ENCODE measurements at places on chromosomes 11 and 22.

DNA sequence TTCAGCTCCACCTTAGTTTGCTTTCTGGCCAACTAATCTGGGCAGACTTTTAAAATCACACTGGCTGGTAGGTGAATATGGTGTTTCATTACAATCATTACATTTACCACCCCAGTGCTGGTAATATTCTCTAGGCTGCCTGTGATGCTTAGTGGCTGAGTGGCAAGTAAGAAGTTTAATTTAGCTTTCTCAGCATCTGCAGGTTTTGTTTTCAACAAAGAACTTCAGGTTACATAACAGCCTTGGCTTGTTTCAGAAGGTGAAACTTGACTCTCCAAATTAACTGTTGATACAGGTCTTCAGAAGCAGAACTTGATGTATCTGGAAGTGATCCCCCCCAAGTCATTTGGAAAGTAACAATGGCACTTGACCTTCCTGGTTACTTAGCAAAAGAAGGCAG lies 423.3 kb upstream of the CCDC90B start:
- no peak for DNase-seq

GRCh38 chr11:133745791-133746190 lies 99.5 kb downstream of the SPATA19 start:
- DNase-seq: no peak

- DNase-seq: no peak
Observed at GRCh38 chr11:65221026-65221425, 39.3 kb downstream of the CAPN1 start.

DNA sequence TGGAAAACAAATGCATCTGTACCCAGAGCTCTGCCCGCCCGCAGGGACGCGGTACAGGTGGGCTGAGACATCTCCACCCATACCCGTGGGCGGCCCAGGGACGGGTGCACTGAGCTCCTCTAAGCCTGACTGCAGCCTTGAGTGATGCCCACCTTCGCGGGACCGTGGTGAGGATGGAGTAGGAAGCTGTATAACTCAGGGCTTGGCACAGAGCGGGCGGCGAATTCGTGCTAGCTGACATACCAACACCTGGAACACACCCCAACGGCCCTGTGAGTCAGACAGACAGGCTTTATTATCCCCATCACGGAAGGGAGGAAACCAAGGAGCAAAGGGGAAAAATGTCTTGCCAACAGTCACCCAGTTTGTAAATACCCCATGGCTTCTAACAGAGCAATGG lies 61.9 kb downstream of the SMCO4 start:
- no peak for DNase-seq

DNA sequence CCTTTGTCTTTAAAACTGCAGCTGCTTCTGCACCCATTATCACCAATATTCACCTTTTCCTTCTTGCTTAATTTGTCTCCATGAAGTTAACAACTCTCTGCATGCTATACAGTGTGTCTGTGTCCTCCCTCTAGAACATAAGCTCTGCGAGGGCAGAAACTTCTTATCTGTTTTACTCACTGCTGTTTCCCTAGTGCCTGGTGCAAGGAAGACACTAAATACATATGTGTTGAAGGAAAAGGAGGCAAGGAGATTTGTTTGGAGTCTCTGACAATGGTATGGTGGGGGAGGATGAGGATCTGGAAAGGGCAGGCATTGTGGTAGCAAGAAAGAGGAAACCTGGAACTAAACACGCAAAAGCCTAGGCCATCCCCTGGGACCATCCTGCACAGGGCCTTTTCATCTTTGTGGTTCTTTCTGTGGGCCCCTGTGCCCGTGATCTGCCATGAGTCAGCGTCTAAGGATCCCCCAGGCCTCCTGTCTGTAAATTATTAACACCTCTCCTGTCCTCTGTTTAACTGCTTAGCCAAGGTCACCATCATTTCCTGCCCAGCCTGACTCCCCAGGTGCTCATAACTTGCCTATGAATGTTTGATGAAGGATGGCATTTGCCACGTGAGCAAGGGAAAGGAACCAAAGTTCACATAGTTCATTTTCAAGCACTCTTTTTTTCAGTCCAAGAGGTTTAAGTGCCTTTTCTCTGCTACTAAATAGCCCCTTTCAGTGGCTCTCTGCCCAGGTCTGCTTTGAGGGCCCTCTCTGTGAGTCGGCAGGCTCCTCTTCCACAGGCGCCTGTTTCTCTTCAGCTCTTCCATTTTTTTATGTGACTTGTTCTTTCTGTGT lies 131.1 kb downstream of the RASSF10 start:
- DNase-seq: no peak

DNA sequence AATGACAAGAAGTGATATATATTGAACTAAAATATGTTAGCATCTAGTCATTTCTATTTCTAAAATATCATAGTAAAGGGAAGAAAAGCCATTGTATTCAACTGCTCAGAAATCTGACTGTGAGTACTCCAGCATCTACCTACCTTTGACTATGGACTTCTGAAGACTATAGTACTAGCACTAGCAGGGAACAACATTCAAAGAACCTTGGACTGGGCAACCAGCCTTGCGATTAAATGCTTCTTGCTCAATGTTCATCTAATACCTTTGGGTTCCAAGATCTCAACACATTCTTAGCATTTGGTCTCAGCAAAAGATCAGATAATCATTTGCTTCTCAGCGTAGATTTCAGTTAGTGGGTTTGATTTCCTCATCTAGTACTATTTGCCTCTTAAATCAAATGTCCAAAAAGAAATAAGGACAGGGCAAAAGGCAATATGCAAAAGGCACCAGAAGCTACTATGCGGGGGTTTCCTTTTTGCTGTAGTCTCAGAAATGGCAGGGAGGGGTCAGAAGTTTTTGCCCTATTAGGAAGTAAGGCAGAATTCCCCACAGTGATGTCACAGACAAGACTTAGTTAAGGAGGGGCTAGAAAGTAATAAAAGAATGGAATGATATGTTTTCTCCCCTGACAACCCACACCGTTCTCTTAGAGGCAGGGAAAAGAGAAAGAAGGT lies 80.6 kb downstream of the GAB2 start:
- no peak for DNase-seq

- DNase-seq: no peak
Observed at GRCh38 chr22:35154937-35155387, 89.0 kb downstream of the ISX start.

DNA sequence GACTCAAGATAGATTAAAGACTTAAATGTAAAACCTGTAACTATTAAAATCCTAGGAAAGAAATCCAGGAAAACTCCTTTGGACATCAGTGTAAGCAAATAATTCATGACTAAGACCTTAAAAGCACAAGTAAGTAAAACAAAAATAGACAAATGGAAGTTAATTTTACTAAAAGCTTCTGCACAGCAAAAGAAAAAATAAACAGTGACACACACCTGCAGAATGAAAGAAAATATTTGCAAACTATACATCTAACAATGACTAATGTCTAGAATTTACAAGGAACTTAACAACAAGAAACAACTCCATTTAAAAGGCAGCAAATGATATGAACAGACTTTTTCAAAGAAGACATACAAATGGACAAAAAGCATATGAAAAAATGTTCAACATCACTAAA lies 359.1 kb downstream of the LUZP2 start:
- no peak for DNase-seq

DNA sequence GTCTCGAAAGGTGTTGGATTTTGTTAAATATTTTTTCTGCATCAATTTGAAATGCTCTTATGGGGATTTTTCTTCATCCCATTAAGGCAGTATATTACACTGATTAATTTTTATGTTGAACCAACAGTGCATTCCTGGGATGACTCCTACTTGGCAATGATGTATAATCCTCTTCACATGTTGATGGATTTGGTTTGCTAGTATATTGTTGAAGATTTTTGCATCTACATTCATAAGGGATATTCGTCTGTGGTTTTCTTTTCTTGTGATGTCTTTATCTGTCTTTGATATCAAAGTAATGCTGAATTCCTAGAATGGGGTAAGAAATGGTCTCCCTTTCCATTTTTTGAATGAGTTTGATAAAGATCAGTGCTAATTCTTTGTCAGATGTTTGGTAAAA lies 18.7 kb upstream of the SLC35C1 start:
- no peak for DNase-seq

- DNase-seq: no peak
Observed at GRCh38 chr11:131324921-131325570, 45.4 kb upstream of the NTM start.

DNA sequence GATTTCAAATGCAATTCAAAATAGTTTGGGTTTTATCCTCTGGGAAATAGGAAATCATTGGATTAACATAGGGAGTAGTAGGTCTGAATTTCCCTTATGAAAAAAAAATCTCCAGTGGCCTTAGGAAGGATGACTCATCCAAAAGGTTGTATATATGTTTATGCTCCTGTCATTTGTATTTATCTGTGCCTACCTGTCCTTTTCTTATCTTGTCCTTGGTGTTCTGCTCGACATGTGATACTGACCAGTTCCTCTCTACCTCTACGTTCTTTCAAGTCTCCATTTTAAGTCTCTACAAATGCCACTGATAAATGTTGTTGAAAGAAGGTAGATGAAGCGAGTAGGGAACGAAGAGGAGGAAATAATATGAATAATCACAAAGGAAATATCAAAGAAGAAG lies 3.0 kb upstream of the SOX6 start:
- DNase-seq: no peak

DNA sequence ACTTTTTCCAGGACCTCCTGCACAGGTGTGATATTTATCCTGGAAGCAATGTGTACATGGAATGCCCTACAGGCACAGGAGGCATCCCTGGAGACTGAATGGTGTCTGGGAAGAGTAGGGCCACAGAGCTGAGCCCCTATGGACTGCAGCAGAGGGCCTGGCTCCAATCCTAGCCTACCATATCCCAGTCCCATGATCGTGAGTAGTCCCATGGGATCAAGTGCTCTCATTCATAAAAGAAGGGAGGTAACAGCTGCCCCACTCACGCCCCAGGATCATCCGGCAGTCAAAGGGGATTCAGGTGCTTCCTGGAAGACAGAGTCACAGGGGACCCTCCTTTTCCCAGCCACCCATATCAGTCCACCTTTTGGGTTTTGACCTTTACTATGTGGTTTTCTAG lies 24.0 kb downstream of the ANKK1 start:
- no peak for DNase-seq

DNA sequence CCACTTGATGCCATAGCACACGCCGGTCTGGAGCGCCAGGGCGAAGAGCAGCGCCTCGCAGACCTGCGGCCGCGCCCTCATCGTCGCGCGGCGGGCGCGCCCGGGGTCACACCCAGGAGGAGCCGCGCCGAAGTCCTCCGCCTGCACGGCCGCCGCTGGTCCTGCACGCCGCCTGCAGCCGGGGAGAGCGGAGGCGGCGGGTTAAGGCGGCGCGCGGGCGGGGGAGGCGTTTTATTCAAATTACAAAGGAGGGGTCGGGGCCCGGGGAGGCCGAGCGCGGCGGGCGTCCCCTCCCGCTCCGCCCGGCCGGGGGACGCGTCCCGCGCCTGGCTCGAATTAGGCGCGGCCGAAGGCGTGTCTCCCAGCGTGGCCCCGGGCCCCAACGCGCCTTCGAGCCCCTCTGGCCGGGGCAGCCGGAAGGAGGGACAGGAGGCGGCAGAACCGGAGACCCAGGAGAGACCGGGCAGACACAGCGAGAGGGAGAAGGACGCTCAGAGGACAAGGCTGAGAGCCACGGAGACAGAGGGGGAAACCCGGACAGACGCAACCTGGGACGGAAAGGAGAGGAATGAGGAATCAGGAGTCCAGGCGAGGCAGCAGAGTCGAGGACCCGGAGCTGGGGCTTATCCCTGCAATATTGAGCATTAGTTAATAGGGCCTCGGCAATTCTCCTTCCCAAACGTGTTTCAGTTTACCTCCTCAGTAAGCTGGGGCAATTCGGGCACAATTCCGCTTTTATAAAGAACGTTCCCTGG lies at the start of gene WNT11:
Gene WNT11 (minus strand): TSS at position 176 of the 755 bp plus-strand sequence. CDS start 95 bp downstream, at position 81.
- DNase-seq: no peak

- peak; percentile 45 for DNase-seq
Observed at GRCh38 chr11:64225608-64226506, at the start of the genes NUDT22 and TRPT1. Gene NUDT22, plus strand, starts transcription at chr11:64226274. Its CDS starts 379 bp downstream, at chr11:64226653. Gene TRPT1, minus strand, starts transcription at chr11:64226186. Its CDS starts 326 bp downstream, at chr11:64225860.

GRCh38 chr11:2529173-2529572 lies 84.4 kb downstream of the KCNQ1 start:
- no peak for DNase-seq

DNA sequence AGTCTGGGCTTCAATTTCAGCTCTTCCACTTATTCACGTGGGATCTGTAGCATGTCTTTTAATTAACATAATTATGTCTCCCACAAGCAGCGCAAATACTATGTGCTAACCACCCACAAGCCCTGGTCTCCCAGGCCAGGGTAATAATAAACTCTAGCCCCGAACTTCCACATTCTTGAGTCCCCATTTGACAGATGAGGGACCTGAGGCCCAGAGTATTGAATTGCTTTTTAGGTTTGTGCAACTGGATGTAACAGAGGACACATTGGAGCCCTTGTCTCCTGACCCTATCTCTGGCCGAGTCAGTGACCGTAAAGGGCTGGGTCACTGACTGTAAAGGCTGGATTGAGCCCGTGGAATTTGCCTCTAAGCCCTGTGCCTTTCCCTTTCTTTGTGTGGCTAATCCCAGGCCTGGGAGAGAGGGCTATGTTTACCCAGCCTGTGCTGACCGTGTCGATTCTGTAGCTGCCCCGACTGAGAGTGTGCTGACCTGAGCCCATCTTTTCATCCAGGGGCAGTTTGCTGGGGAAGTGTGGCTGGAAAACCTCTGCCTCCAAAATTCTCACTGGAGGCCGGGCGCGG lies 3.9 kb downstream of the CRYBB2 start:
- DNase-seq: no peak

- DNase-seq: no peak
Observed at GRCh38 chr11:97557399-97557798, 1167.6 kb downstream of the JRKL start.

DNA sequence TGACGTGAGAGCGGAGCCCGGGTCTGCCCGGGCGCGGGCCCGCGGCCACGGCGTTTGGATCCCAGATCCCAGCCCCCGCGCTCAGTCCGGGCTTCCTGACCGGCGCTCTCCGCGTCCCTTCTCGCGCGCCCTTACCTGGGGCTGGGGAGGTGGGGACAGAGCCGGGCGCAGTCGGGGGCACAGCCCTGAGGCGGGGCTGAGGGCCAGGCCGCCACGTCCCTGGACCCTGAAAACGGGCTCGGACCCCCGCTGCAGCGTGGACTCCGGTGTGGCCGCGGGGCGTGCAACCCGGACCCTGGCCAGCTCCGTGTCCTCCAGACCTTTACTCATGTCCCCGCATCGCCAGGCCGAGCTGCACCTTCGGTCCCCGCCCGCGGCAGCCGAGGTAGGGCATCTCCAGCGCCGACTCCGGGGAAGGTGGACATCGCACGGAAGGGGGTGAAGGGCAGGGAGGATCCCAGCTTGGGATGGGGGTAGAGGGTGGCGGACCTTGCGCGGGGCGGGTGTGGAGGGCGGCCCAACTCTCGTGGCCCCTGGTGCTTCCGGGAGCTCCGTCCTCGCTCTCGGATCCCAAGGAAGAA lies 9.9 kb upstream of the AIFM3 start:
- no peak for DNase-seq

DNA sequence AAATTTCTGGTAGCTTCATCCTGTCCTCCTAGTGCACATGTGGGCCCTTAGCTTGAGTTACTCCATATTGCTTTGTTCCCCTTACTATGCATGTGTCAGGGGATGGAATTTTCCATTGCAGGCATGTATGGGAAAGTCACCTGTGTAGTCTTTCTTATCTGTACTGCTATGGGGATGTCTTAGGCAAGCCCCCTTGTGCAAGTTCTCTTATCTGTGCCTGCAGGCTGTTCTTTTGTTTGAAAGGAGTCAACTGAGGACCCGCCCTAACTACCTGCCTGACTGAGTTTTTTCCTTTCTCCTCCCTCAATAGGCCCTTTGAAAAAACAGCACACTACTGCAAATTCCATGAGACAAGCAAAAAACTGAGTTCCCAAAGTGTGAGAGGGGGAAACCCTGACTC lies 8.7 kb downstream of the OR8K5 start:
- DNase-seq: no peak

Data from GF-D8 (cell line).